ENCODE measurements at places on chromosomes 3 and 15.
A peak's percentile ranks its signal among the peaks of the same experiment; 100 is the strongest.

- peaks cover 36% of the 10 kb centered on the region for H3K4me1 ChIP-seq
- peaks cover 53% of the 10 kb centered on the region for H3K36me3 ChIP-seq
- no peak for DNase-seq
- H3K4me3 ChIP-seq, result no peak overlapping the region
Measured at GRCh38 chr15:48794697-48795134, 16.2 kb downstream of the CEP152 start.

- H3K27me3 ChIP-seq, result no peaks in the 10 kb centered on the region
- H3K27ac ChIP-seq, result no peak overlapping the region
- H3K4me1 ChIP-seq, result no peaks in the 10 kb centered on the region
- no peak overlapping the region for H3K4me3 ChIP-seq
- no peaks in the 10 kb centered on the region for H3K36me3 ChIP-seq
Measured at GRCh38 chr15:92634060-92634459, 21.5 kb downstream of the FAM174B start.

DNA sequence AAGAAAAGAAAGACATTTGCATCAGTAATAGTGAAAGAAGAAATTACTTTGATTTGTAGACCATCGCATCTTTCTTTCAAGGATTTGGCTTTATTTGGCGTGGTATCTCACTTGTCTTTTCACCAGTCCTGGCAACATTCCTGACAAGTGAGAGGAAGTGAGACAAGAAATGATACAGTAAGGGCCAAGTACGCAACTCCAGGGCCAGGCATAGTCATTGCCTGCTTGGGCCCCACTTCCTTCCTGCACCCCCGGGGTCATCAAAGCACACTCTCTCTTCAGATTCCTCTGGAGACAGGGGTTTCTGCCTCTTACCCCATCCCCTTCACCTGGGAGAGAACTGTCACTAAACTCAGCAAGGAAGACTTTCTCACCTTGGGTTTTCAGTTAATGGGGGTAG, 55.1 kb downstream of the CD47 start:
- DNase-seq, result no peak
- H3K4me3 ChIP-seq, result no peak overlapping the region
- H3K27ac ChIP-seq, result no peak overlapping the region
- peaks cover 41% of the 10 kb centered on the region for H3K36me3 ChIP-seq

- no peaks in the 10 kb centered on the region for H3K27me3 ChIP-seq
- H3K27ac ChIP-seq, result no peak overlapping the region
- peaks cover 52% of the 10 kb centered on the region for H3K36me3 ChIP-seq
- H3K4me3 ChIP-seq, result no peak overlapping the region
- DNase-seq, result no peak
- H3K4me1 ChIP-seq, result peaks cover 18% of the 10 kb centered on the region
Measured at GRCh38 chr3:141898908-141899307, 22.5 kb downstream of the ATP1B3 start.

- DNase-seq, result peak; percentile 68
- no peak overlapping the region for H3K4me3 ChIP-seq
- no peak overlapping the region for H3K27ac ChIP-seq
Measured at GRCh38 chr3:66276705-66277274, 56.0 kb downstream of the SLC25A26 start.

DNA sequence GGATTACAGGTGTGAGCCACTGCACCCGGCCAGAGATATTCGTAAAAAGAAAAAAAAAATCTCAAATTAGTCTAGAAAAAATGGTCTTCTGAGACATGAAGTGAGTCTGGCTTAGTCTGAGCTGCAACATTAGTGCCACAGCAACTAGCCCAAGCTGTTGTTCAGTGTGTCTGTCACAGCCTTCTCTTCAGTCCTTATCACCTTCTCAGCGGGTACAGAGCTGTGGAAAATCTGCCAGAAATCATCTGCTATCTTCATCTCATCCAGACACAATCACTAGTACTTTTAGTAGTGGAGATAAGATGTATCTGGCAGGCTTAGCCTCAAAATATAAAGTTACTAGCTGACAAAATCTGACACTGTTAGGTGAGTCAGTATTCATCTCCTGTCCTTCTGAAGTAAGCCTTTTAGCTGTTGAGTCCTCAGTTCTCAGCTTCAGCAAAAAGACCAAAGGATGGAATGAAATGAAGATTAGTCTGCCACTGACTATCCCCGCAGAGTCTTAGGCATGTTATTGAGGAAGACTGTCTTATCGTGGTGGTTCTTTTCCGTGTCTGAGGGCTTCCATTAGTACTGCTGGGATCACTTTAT, 120.5 kb upstream of the CGNL1 start:
- peaks cover 6% of the 10 kb centered on the region for H3K36me3 ChIP-seq
- no peaks in the 10 kb centered on the region for H3K4me1 ChIP-seq
- no peak overlapping the region for H3K4me3 ChIP-seq

- H3K27ac ChIP-seq, result peak overlapping the region; percentile 90
- H3K36me3 ChIP-seq, result peaks cover 53% of the 10 kb centered on the region
- H3K4me1 ChIP-seq, result peaks cover 95% of the 10 kb centered on the region
- H3K27me3 ChIP-seq, result no peaks in the 10 kb centered on the region
Measured at GRCh38 chr3:32420126-32421038, 28.7 kb downstream of the CMTM7 start.

GRCh38 chr3:190130037-190130436, 9.3 kb upstream of the P3H2 start:
- no peak for DNase-seq
- H3K27me3 ChIP-seq, result peaks cover 11% of the 10 kb centered on the region
- no peaks in the 10 kb centered on the region for H3K36me3 ChIP-seq
- H3K27ac ChIP-seq, result no peak overlapping the region

DNA sequence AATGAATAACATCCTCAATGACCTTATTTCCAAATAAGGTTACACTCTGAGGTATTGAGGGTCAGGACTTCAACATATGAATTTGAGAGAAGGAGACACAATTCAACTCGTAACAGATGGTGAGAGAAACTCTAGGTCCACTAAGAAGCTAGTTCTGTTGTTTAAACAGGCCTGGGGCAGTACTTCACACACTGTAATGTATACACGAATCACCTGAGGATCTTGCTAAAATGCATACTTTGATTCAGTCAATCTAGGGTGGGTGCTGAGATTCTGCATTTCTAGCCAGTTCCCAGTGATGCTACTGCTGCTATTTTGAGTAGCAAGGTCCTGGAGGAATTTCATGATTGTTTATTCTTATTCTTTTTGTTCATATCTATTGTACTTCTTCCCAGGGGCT, 186.8 kb downstream of the SATB1 start:
- no peak for DNase-seq
- no peaks in the 10 kb centered on the region for H3K4me1 ChIP-seq
- no peak overlapping the region for H3K27ac ChIP-seq
- H3K27me3 ChIP-seq, result peaks cover 2% of the 10 kb centered on the region
- H3K4me3 ChIP-seq, result no peak overlapping the region

DNA sequence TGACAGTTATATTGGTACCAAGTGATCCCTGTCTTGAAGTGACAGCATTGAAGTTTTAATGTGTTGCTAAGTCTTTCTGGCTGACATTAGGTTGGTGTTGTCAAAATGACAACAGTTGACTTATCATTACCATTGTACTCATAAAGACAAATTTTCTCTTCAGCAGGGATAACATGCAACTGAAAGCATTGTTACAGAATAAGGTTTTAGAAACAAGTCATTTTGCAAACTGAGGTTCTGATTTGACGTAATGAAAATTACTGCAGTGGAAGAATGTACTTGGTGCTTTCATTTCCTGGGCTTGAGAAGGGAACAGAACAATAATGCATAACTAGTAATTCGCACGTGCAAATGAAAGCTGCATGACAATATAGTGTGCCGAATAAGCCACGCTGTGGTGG, 75.1 kb downstream of the MOBP start:
- H3K4me3 ChIP-seq, result no peak overlapping the region
- H3K27me3 ChIP-seq, result peaks cover 7% of the 10 kb centered on the region
- H3K27ac ChIP-seq, result no peak overlapping the region
- no peak for DNase-seq

DNA sequence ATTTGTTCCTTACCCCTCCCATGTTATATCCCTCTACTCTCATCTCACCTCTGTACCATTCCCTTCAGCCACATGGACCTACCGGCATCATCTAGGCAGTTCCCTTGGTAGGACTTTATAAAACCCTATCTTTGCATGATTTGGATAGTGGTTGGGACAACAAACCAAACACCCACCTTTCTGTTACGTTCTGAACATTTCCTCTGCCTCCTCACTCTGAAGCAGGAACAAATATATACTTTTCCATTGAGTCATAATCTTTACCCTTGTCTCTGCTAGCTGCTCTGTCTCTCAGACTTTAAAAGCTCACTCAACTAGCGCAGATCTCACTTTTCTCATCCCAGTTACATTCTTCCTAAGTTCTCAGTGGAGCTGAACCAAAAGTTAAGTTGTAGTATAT, 17.8 kb downstream of the UBXN7 start:
- peaks cover 18% of the 10 kb centered on the region for H3K36me3 ChIP-seq
- no peak for DNase-seq
- peaks cover 17% of the 10 kb centered on the region for H3K4me1 ChIP-seq
- no peak overlapping the region for H3K4me3 ChIP-seq
- H3K27ac ChIP-seq, result no peak overlapping the region

DNA sequence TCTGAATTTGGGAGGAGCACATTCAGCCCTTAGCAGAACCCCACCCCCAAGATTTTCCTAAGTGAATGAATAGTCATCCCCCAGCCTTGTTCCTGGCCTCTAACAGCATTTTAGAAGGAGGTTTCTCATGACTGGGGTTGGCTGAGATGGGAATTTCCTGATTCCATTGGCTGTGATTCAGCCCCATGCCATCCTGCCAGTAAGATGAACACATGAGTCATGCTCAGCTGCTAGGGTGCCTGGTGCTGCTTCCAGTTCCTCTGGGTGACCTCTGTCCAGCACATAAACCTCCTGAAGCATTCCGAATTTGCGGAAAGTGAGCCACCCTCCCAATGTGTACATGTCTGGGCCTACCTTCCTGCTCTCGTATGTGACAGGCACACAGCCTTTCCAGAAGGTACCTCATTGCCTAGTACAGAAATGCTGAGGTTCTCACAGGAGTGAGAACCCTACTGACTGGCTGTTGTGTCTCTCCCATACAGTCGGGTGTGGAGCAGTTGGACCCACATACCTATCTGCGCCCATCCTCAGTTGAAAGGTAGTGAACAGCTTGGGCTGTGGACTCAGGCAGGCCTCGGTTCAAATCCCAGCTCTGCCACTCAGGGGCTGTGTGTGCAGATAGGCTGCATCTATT, 91.7 kb downstream of the APBA2 start:
- no peaks in the 10 kb centered on the region for H3K27me3 ChIP-seq
- DNase-seq, result no peak
- H3K36me3 ChIP-seq, result no peaks in the 10 kb centered on the region
- H3K4me3 ChIP-seq, result no peak overlapping the region
- H3K27ac ChIP-seq, result no peak overlapping the region
- peaks cover 15% of the 10 kb centered on the region for H3K4me1 ChIP-seq

DNA sequence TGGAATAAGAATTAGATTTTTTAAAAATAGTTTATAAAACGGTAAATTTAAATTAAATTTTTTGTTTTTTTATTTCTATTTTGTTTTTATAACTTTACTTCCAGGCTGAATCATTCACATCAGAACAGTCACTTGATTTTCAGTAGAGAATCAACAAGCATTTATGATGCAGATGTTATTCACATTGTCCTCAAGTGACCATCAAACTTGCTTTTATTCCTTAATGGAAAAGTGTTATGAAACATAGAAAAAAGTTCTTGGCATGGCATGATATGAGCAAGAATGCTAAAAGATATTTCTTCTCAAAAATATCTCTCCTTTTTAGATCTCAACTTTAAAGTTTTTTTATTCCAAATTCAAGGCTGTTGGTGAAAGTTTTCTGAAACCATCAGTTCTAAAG, 70.9 kb upstream of the TGFBR2 start:
- DNase-seq, result no peak
- H3K27me3 ChIP-seq, result no peaks in the 10 kb centered on the region
- H3K27ac ChIP-seq, result no peak overlapping the region
- H3K4me1 ChIP-seq, result no peaks in the 10 kb centered on the region

- H3K4me3 ChIP-seq, result no peak overlapping the region
- H3K36me3 ChIP-seq, result peaks cover 13% of the 10 kb centered on the region
- H3K27ac ChIP-seq, result no peak overlapping the region
- no peaks in the 10 kb centered on the region for H3K27me3 ChIP-seq
- no peaks in the 10 kb centered on the region for H3K4me1 ChIP-seq
- no peak for DNase-seq
Measured at GRCh38 chr3:18591120-18591519, 166.0 kb upstream of the SATB1 start.

- H3K4me3 ChIP-seq, result no peak overlapping the region
- H3K27me3 ChIP-seq, result no peaks in the 10 kb centered on the region
- H3K36me3 ChIP-seq, result no peaks in the 10 kb centered on the region
- H3K4me1 ChIP-seq, result no peaks in the 10 kb centered on the region
- no peak overlapping the region for H3K27ac ChIP-seq
Measured at GRCh38 chr3:126997455-126998038, 14.6 kb downstream of the PLXNA1 start.

DNA sequence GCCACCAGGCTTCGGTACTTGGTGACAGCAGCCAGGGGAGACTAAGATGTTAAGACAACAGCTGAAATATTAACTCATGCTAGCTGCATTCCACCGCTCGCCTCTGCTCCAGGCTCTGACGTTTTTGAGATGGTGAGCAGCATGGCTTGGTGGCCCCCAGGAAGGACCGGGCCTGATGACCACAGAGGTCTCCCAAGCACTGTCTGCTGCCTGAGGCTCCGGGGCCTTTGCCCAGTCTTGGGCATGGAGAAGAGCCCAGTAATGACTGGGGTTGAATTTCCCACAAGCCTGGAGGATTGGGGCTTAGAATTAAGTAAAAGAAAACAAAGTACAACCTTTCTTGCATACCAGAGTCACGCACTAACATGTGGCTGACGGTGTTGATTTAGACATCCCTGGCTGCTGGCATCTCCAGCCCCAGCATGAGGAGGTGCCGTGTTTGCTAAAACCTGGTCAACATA, 243.6 kb upstream of the LYSMD4 start:
- no peaks in the 10 kb centered on the region for H3K4me1 ChIP-seq
- no peak for DNase-seq
- H3K27ac ChIP-seq, result no peak overlapping the region
- H3K27me3 ChIP-seq, result no peaks in the 10 kb centered on the region
- H3K4me3 ChIP-seq, result no peak overlapping the region
- H3K36me3 ChIP-seq, result no peaks in the 10 kb centered on the region

DNA sequence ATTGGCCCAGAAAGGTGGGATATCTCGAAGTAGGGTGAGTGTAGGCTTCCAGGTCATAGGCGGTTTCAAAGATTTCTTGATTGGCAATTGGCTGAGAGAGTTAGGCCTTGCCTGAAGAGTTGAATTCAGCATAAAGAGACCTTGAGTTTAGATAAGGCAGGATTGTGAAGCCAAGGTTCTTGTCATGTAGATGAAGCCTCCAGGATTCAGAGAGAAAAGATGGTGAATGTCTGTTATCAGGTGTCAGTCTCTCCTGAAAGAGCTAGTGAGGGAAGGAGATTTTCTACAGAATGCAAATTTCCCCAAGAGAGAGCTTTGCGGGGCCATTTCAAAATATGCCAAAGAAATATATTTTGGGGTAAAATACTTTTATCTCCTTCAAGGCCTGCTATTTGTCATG, 217.0 kb upstream of the TLE3 start:
- H3K36me3 ChIP-seq, result no peaks in the 10 kb centered on the region
- peaks cover 13% of the 10 kb centered on the region for H3K27me3 ChIP-seq
- no peak overlapping the region for H3K4me3 ChIP-seq

- no peak overlapping the region for H3K4me3 ChIP-seq
- no peaks in the 10 kb centered on the region for H3K4me1 ChIP-seq
- H3K27me3 ChIP-seq, result peaks cover 10% of the 10 kb centered on the region
Measured at GRCh38 chr3:8665407-8665896, 20.9 kb upstream of the SSUH2 start.

- no peak overlapping the region for H3K4me3 ChIP-seq
- no peak for DNase-seq
- peaks cover 13% of the 10 kb centered on the region for H3K36me3 ChIP-seq
- peak overlapping the region; percentile 25 for H3K27ac ChIP-seq
- H3K27me3 ChIP-seq, result no peaks in the 10 kb centered on the region
Measured at GRCh38 chr3:172614340-172615274, 91.4 kb upstream of the TNFSF10 start.

All from activated CD4-positive, alpha-beta T cell treated with anti-CD3 and anti-CD28 coated beads, Interleukin-2, amount 10 ng/mL, durations not matched to agents 7 days and 5 days (primary cell).